ENCODE measurements at places on chromosomes 12 and 14.

GRCh38 chr14:46964378-46964777, 312.8 kb upstream of the RPL10L start:
- no peak for DNase-seq

GRCh38 chr12:100942984-100943749, 148.6 kb downstream of the ANO4 start:
- DNase-seq: no peak

DNA sequence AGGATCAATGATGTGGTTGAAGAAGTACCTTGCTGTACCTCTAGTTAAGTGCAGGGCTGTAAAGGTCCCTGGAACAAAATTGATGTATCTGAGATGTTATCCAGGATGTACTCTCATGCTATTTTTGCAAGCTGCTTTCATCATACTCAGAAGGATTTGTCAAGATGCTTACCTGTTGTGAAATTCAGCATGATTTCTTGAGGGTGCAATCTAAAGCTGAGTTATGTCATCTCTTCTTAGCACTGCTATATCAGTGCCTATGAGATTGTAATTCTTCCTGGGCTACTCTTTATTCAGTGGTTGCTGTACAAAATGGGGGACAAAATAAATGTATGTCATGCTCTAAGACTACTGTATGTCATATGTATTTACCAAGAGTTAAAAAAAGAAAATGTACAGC, 340.7 kb upstream of the LMO3 start:
- DNase-seq: no peak

GRCh38 chr14:102225936-102226335, 79.0 kb downstream of the MOK start:
- DNase-seq: no peak

DNA sequence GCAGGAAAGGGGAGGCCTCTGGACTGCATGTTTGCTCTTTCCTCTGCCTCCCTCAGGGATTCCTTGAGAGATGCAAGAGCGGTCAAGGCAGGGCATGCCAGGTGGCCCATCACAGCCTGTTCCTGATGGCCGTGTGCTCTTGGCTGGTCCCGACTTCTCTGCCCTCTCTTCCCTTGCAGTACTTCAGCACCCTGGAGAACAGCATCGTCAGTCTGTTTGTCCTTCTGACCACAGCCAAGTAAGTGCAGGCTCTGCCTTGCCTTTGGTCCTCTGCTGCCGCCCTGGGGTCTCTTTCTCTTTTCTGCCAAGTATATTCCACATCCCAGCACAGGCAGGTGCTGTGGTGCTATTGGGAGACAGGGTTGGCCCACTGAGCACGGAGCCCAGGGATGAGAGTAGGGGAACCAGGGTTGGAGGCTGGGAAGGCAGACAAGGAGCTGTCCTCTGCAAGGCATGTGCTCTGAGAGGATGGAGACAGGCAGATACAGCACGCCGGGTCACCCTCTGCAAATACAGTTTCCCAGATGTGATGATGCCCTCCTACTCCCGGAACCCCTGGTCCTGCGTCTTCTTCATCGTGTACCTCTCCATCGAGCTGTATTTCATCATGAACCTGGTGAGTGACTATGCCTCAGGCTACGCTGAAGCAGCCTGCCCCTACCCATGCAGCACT, 51.9 kb downstream of the TPCN1 start:
- no peak for DNase-seq

- DNase-seq: no peak
Observed at GRCh38 chr12:114661245-114661644, 22.7 kb downstream of the TBX3 start.

- no peak for DNase-seq
Observed at GRCh38 chr12:3446235-3446634, 44.8 kb upstream of the PRMT8 start.

DNA sequence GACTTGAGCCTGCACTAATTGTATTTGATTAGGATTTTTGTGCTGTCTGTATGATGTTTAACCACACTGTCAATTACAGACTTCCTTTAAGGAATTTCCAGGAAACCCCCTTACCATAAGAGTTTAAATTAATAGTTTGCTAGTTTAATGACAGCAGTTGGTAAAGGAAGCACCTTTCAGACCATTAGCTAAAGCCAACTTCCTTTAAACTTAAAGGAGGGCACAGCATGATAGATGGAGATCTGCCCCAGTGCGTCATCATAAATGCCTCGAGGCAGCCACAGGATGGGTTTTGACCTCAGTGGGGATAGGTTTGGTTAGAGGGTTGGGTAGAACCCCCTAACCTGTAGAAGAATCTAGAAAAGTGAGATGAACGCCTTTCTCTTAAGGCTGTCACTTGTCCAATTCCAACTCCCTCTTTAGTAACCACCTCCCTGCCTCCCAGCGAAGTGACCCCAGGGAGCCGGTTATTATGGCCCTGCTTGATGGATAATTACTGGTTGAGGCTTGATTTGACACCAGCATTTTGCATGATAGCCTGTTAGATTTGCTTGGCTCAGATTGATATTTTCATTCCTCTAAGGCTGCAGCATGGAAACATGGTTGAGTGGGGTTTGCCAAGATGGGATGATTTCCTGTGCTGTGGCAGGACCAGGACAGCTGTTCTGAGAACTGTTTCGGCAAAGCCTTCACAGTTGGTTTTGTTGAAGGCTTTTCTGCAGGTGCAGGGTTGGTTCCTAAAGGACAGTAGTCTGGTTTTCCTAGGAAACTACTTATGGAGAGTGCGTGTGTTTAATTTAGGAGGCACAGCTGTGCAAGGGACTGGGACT, 62.7 kb downstream of the CHST11 start:
- no peak for DNase-seq

GRCh38 chr12:90936230-90937005, 18.6 kb downstream of the CCER1 start:
- no peak for DNase-seq

- DNase-seq: no peak
Observed at GRCh38 chr14:104656014-104656714, 33.3 kb upstream of the INF2 start.

GRCh38 chr12:2378835-2379330, 326.1 kb downstream of the CACNA1C start:
- no peak for DNase-seq

DNA sequence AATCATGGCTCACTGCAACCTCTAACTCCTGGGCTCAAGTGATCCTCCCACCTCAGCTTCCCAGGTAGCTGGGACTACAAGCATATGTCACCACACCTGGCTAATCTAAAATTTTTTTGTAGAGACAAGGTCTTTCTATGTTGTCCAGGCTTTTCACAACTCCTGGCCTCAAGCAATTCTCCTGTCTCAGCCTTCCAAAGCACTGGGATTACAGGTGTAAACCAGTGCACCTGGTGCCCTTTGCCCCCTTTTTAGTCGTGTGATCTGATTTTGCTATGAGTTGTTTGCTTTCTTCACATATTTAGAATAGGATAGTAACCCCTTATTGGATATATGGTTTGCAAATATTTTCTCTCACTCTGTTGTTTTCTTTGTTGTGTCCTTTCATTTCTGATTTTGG, 1.7 kb upstream of the RAD52 start:
- no peak for DNase-seq

DNA sequence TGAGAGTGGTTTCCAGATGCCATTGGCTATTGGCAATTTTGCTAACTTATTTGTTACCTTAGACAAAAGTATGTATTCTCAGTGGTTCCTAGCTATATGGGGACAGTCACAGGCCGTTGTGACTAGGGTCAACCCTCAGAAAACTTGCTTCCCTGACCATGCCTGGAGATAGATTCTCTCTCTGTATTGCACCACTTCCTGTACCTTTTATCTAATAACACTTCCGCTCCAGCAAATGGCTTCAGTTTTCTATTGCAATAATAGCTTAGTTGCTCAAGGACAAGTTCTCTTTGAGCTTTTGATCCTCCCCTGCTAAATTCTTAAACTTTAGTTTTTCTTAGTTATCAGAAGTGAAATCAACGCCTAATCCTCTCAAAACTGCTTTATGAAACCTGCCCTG, 338.0 kb downstream of the RMST start:
- no peak for DNase-seq

DNA sequence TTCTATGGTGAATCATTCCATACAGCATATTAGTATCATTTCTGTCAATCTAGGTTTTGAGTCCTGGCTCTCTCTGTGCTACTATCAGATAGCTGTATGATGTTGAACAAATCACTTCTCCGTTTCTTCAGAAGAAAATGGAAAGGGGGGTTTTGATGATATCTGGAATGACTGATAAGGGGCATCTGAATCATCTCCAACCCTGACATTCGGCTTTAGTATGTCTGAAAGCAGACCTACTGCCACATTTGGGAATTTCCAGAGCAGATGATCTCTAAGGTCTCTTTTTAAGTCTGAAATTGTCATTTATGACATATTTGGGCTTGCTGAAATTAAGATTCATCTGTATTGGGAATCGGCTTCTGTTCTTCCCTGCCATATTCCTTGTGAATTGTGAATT, 10.1 kb downstream of the MLF2 start:
- no peak for DNase-seq

- DNase-seq: no peak
Observed at GRCh38 chr14:81682134-81682533, 148.5 kb upstream of the SEL1L start.

GRCh38 chr12:3293446-3294161, 197.4 kb upstream of the PRMT8 start:
- no peak for DNase-seq

- no peak for DNase-seq
Observed at GRCh38 chr14:81388336-81388735, 11.8 kb downstream of the STON2 start.

DNA sequence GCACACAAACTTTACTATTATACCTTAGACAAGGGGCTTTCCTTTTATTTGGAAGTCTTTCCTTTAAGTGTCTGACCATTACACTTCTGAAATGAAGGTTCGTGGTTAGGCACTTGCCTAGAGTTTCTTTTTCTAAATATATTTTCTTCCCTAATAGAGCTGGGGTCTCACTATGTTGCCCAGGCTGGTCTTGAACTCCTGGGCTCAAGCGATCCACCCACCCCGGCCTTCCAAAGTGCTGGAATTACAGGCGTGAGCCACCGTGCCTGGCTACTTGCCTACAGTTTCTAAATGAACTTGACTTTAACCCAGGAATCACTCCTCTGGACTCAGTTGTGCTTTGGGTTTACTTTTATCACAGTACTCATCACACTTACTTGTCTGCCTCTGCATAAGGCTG, 57.6 kb downstream of the PEBP1 start:
- no peak for DNase-seq

DNA sequence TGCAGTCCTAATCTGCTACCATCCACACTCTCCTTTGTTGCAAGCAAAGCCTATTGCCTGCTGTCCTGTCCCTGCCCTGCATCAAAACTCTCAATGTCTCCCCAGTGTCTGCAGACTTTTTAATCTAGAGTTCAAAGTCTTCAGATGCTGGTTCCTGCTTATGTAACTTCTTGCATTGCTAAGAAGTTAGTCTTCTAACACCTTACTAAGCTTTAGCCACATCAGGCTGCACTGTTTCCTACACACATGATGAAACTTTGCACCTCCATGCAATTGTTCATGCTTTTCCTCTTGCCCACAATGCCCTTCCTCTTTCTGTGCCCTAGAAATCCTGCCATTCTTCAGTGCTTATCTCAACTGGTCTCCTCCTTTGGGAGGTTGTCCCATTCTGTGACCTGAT, 16.2 kb upstream of the DICER1 start:
- no peak for DNase-seq

- no peak for DNase-seq
Observed at GRCh38 chr14:22837114-22837749, 847 bp downstream of the MMP14 start.

DNA sequence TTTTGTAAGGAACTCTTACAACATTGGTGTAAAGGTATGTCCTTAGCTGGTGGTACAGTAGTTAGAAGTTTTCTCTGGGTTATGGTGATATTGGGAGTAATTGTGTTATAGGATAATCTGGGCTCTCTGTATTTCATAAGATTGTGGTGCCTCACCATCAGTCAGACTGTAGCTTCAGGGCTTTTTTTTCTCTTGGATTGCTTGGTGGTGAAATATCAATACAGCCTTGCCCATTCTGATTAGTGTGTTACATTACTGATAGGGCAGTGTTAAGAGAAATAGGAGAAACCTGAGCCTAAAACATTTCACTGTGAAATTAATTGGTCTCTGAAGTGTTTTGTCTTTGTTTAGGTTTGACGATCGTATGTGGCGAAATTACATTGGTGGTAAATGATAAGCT, 71.0 kb downstream of the RCOR1 start:
- no peak for DNase-seq

- DNase-seq: no peak
Observed at GRCh38 chr12:47852096-47852571, 32.4 kb upstream of the HDAC7 start.

- no peak for DNase-seq
Observed at GRCh38 chr14:76720382-76720813, 40.9 kb upstream of the VASH1 start.

GRCh38 chr12:131984334-131984733, 34.6 kb downstream of the EP400 start:
- no peak for DNase-seq

DNA sequence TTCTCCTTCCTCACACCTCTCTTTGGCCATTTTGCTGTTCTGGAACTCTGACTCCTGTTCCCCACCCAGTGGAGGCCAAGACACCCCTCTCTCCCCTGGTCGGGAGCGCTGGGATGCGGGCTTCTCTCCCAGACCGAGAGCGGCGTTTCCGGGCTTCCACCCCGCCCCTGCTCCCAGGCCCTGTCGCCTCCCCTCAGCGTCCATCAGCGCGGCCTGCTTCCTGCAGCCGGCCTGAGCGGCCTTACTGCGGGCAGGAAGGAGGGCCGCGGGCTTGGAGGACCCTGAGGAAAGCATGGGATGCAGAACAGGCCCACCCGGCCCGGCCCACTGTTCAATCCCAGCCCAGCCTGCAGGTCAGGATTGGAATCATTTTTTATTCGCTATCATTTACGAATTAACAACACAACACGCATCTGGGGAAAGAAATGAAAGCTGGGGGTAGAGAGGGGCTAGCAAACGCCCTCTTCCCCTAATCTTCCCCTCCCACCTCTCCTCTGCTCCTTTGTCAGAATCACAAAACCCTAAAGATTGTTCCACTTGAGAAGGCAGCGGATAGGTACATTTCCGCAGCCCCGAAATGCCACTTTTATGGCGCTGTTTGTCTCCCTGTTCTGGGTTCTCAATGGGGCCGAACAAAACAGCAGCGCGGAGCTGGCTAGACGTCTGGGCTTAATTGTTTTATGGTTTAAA, 3.8 kb upstream of the HOXC8 start:
- DNase-seq: no peak

DNA sequence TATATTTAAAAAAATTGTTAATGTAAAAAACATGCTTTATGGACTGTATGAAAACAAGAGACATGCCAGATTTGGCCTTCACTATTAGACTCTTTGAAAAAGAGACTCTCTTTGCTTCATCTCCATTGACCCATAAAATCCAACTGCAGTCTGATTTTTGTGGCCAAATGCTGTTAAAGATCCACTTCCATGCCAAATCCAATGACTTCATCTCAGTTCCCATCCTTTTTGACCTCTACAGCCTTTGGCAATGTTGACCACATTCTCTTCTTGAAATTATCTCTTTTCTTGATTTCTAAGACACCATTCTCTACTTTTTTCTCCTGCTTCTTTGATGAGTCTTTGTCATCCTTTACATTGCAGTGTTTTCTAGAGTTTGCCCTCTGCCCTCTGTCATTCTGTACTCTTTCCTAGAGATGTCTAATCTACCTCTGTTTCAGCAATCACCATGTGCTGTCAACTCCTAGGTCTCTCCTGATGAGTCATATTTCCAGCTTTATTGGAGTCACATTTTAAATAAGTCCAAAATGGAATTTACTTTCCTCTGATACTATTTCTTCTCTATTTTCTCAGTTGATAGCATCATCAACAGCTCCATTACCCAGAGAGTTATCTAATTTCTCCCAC, 2.4 kb downstream of the TMPRSS12 start:
- DNase-seq: no peak

All from cortex of kidney (tissue), 1 donor.